ENCODE measurements at places on chromosomes 6 and 20.

DNA sequence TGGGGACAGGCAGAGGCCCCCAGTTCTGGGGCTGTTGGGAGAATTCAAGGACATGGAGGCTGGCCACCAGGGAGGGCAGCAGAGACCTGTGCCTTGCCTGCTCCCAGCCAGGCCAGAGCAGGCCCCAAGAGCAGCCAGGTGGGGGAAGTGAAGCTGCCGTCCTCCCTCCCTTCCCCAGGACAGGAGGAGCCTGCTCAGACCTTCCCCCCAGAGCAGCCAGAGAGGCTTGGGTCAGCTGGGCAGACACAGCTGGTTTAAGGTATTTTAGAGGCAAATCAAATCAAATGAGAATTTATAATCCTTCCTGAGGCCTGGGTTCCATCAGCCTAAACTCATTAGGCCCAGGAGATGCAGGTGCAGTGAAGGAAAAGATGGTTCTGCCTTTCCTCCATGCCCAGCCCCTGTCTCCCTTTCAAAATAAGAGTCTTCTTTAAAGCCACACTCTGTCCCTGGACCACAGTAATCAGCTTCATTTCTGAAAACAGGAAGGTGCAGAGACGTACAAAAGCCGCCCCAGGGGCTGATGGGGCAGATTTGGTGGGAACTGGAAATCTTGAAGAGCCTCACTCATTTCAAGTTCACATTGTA lies 21.7 kb downstream of the BMP7 start:
- DNase-seq = no peak

- DNase-seq = no peak
Measured at GRCh38 chr20:41654884-41655283, 36.7 kb upstream of the CHD6 start.

GRCh38 chr6:168699631-168700295 lies 258.8 kb downstream of the SMOC2 start:
- DNase-seq = no peak

DNA sequence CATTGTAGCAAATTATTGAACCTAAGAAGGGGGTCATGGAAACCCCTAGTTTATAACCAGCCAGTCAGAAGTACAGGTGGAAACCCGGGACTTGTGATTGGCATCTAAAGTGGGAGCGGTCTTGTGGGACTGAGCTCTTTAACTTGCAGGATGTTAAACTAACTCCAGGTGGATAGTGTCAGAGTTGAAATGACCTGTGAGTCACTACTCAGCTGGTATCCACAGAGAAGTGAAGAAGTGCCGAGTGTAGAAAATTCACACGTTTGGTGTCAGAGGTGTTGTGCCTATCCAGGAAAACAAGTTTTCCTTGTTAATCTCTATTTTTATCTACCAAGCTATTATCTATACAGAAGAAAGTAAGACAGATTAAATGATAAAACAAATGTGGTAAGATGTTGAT lies 179.7 kb downstream of the ADGRG6 start:
- no peak for DNase-seq

DNA sequence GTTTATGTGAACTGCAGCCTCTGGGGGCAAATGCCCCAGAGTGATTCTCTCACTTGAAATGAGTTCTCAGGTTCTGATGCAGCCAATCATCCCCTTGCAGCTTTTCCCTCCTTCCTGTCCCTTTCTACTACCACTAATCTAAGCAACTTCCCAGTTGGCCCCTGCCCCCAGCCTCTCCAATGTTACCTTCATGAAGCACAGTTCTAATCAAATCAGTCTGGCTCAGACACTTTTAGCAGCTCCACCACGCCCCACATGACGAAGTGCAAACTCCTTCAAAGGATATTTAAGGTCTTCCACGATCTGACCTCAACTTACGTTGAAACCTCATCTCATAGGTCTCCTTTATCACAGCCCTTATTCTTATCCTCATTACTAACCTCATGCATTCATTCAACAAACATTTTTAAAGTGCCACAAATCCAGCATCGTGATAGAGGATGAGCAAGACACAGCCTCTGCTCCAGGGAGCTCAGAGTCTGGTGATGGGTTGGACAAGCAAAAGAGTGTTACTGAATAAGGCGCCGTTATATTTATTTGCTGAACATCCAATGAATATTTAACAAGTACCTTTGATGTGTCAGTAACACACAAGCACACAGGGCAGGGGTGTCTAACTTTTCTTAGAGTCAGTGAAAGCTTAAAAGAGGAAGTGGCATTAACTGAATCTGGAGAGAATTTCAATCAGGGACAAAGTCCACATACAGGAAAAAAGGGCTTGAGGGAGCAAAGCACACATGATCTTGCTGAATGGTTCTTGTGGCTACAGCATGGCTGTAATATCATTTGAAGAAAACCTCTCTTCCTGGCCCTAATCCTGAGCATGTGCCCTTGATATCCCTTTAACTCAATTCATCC lies 20.4 kb upstream of the DTNBP1 start:
- no peak for DNase-seq

- DNase-seq = no peak
Measured at GRCh38 chr20:34334654-34335407, 28.2 kb upstream of the ITCH start.

DNA sequence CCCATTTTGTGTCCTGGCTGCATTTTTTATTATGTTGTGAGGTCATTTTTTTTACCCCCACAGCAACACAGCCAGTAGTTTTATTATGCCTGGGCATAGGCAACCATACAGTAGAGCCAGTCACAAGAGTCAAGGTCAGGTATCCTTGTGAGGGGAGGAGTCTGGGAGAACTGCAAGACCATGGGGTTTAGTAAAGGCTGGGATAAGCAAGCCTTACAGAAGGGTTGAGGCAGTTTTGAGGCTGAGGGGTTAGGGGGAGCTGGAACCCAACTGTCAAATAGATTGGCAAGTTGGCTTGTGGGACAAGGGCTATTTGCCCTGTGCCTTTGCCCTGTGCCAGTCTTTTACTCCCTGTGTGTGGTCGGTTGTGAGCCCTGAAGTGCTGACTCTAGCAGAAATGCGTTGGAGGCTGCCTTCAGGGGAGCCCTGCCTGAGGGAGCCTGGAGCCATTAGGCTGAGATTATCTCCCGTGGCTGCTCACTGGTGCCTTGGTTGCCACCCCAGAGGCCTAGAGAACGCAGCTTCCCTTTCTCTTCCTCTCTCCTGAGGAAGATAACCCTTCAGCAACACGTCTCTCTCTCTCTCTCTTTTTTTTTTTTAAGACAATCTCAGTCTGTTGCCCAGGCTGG lies 31.1 kb downstream of the RALY start:
- no peak for DNase-seq

DNA sequence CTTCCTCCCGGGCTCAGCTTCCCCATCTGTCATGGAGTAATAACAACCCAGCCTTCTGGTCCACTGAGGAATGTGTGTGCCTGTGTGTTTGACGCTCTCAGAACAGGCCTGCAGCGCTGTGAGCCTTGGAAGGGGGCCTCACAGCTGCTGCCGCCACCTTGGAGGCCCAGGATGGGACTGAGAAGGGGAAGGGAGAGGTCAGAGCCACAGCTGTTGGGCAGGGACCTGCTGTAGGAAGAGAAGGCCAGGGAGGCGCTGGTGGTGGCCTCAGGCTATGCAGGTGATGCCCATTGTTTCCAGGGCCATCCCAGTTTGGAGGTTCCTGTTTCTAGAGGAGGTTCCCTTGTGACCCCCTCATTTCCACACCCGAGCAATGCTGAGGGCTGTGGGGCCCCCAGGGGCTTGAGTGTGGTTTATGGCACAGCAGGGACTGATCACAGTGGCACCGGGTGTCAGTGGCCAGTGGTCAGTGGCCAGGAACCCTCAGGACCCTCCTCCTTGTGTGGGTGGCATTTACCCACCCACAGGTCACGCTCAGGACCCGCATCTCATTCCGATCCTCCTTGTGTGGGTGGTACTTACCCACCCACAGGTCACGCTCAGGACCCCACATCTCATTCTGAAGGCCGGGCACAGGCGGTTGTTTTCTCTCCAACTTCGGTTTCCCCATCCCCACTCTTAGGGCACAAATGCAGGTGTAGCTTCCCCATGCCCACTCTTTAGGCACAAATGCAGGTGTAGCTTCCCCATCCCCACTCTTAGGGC lies 14.0 kb downstream of the TPD52L2 start:
- no peak for DNase-seq

DNA sequence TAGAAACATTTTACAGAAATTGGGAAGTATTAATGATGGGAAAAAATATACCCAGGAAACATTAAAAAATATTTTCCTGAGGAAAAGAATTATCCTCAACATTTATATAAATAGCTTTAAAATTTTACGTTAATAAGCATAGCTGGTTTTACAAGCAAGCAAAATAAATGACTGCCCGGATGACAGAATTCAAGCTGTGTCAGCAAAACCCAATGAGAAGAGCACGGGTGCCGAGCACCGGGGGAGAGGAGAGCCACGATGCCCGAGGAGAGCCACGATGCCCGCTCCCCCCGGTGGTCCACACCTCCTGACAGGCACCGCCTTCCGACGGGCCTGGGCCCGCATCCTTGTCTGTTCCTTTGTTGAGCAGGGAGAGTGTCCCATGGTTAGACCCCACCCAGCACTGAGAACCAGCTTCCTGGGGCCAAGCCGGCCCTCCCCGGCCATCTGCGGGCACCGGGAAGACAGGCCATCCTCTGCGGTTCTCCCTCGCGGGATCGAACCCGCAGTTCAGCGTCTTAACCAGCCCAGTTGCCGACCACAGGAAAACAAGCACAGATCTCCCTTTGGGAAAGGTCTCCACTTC lies 63.3 kb upstream of the PDE10A start:
- DNase-seq = no peak

- no peak for DNase-seq
Measured at GRCh38 chr20:21105429-21106170, 558 bp downstream of the LINC00237 start.

DNA sequence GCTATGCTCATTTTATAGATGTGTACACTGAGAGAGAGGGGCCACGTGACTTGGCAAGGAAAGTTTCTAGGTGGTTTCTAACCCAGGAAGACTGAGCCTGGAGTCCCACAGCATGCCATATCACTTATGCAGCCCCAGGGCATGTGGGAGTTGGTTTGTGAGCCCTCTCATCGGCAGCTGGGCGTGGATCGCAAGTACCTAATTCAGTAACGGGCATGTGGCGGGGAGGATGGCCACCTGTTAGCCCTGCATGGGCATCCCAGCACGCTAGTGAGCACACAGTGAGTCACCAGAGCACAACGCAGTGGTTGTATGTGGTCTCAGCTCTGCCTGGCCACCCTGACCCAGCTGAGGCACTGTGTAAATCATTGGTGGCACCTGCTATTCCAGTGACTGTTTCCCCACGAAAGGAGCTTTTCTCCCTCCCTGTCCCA lies 88.3 kb downstream of the NINL start:
- DNase-seq = no peak

- no peak for DNase-seq
Measured at GRCh38 chr6:130314271-130314670, 51.5 kb upstream of the TMEM200A start.

DNA sequence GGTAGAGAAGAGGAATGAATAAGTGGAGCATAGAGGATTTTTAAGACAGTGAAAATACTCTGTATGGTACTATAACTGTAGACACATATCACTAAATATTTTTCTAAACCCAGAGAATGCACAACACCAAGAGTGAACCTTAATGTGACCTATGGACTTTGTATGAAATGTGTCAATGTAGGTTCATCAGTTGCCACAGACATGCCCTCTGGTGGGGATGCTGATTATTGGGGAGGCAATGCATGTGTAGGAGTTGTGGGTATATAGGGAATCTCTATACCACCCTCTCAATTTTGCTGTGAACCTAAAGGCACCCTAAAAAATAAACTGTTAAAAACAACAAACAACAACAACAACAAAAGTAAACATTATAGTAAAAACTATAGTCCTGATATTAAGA lies 293.7 kb downstream of the RNF144B start:
- no peak for DNase-seq

DNA sequence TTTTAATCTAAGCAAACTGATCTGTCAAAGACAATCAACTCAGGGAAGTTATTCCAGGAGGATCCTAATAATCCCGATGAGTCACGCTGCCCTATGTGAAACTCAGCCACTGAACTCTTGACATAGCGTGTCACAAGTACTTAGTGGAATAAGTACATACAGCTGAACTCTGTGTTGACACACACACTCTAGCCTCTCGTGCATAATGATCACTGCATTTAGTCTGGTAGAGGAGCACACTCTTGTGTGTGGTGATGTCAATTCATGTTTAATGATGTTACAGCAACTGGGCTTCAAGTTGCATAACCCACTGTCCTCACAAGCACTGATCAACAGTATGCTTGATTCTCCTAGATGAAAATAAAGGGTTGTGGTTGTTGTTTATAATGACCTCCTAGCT lies 148.3 kb downstream of the HACE1 start:
- DNase-seq = peak; percentile 97

- peak; percentile 24 for DNase-seq
Measured at GRCh38 chr20:37303637-37304036, 14.2 kb downstream of the MANBAL start.

- DNase-seq = peak; percentile 55
Measured at GRCh38 chr20:39264506-39265172, 302.5 kb downstream of the DHX35 start.

DNA sequence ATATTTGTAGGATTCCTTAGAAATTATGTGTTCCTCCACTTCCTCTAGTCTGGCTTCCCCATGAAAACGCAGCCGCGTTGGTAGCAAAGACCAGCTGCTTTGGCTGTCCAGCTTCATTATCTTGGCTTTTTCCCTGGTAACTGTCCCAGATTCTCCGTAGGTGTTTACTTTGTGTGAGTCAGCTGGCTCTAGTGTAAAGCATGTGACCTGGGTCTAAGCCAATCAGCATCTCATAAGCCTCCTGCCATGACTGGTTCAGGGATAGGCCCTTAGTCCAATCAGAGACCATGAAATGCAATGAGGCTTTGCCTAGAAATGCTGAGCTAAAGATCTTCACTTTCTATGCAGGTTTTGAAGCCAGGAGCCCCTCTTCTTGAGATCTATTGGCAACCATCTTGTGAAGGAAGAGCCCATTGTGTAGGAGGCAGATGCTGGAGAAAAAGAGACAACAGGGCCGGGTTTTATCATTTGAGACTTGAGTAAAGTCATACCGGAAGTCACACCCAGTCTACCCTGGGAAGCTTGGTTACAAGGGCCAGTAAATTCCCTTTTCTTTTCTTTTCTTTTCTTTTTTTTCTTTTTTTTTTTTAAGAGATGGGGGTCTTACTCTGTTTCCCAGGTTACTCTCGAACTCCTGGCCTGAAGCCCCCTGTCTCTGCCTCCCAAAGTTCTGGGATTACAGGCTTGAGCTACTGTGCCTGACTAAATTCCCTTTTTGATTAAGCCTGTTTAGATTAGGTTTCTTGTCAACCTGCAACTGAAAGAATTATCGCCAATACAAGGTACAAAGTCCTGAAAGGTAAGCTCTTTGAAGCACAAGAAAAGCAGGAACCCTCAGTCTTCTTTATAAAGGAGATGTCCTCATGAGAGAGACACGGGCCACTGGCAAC lies 256.5 kb upstream of the RREB1 start:
- DNase-seq = peak; percentile 91
